ENCODE measurements at places on chromosomes 2 and 18. TPM values are rescaled to one million over a fixed set of nuclear protein-coding genes. Genes with fewer than 3 reads are reported as not detected.
A peak's percentile ranks its signal among the peaks of the same experiment; 100 is the strongest.

DNA sequence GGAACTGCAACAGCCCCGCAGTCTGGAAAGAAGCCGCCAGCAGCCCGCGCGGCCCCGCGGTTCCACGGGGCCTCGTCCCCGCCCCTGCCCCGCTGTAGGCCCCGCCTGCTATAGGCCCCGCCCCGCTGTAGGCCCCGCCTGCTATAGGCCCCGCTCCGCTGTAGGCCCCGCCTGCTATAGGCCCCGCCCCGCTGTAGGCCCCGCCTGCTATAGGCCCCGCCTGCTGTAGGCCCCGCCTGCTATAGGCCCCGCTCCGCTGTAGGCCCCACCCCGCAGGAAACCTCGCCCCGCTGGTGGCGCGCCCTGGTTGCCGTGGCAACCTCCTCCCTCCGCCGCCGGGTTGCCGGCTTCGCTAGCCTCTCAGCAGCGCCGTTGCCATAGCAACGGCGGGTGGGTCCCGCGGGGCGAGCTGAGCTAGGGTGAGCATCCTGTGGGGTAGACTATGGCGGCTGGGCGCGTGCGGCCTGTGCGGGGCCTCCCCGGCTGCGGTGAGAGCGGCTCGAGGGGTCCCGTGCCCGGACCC is 12.2 kb upstream of the KIF1A start:
- DNase-seq: peak; percentile 36

The HOXD3 gene
- total RNA-seq: 9.7 TPM

DNA sequence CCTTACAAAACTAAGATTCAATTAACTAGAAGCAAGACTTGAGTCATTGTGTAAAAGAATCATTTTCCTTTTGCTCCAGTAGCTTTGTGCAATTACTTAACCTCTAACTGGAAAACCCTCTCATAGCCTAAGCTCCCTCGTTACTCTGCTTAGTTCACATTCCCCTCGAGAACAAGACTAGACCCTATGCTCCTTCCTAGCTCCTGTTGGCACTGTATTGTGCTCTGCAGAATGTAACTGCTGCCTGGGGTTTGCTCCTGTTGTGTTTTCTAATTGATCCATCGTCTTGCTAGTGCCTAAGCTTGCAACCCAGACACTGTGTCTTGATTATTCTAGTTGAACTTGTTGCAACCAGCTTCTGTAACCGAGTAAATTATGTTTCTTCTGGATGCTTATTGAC is 347.0 kb downstream of the ZNF804A start:
- no peak for DNase-seq

DNA sequence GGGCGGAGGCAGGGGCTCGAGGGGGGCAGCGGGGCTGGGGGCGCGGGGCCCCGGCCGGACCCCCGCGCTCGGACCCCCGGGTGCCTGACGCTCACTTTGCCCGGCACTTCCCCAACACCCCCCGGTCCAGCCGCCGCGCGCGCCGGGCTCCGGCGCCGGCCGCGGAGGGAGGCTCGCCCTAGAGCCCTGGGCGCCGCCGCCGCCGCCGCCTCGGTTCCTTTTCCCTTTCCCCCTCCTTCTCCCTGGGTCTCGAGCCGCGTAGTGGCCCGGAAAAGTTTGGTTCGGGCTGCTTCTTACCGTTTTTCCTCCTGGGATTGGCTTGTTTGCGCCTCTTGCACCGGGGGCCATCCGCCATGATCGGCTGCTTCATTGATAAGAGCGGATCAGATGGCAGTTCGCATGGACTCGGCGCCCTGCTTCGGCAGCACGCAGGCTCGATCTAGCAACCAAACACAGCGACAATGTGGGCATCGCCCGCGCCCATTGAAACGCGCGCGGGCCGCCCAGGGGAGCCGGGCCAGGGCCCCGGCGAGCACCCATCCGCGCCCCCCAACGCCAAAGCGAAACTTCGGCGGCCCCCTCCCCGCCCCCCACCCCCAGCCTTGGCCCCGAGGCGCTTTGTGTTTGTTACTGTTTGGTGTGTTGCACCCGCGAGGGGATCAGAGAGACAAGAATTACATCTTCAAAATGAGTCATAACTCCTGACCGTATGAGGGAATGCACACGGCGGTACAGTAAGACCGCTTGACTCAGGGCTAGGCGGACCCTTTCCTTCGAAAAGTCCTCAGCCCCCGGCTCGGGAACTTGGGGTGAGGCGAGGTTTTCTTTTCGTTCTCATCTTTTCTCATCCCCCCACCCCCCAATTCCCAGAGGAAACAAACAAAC is 2.7 kb downstream of the ZEB2 start:
- peak; percentile 84 for DNase-seq

The ANKRD36 gene
- 73.3 TPM for total RNA-seq

The CDH2 gene
- 5.4 TPM for total RNA-seq

The LCT gene
- under 0.01 TPM for total RNA-seq

- no peak for DNase-seq
Measured at GRCh38 chr2:55106148-55106547, 55.9 kb upstream of the RTN4 start.

The KCNIP3 gene
- 2.4 TPM for total RNA-seq

DNA sequence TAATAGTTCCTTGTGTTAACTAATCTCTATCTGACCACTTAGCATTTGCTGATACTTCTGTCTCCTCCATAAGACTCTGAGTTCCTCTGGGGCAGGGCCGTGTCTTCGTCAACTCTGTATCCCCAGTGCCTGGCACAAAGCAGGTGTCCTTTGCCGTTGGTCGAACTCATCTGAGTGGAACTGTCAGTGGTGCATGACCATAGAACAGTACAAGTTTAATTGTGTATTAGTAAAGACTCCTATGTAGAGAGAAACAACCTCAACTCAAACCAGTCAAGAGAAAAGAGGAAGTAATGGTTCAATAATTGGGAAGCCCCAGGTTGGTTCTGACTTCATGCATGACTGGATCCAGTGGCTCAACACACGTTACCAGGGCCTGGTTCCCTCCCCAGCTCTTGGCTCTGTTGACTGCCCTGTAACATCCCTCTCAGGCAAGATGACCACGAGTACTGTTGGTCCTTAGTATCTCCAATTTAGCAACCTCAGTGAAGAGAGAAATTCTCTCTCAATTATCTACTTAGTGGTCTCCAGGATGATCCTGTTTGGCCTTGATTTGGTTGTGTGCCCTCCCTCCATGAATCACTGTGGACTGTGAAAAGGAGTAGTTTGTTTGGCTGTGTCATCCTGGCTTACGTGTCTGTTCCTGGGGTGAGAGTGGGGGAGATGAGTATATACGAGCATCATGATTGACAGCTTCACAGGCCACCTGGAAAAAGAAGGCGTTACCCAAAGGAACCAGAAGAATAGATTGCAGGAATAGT is 58.5 kb upstream of the MSH6 start:
- DNase-seq: no peak

The TTLL4 gene
- total RNA-seq: 20.6 TPM

The CD8B2 gene
- total RNA-seq: 0.10 TPM

DNA sequence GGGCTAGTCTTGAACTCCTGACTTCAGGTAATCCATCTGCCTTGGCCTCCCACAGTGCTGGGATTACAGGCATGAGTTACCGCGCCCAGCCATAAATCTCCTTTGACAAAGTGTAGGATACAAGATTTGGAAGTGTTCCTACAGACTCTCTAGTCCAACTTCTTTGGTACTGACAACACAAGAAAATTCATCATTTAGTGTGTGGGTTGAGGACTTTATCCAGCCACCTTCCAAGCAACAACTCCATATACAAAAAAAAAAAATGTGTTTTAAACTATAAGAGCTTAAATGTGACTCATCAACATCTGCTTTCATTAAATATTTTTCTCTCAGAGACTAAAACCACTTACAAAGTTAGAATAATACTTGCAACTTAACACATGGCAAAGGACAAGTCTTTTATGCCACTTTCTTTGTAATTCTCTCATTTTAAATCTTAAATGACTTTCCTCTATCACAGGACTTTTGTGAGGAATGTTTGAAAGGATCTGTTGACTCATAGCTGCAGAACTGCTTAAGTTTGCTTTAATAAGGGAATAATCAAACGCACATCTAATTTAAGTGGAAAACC is 46.2 kb upstream of the ITGAV start:
- peak; percentile 22 for DNase-seq

GRCh38 chr2:238857959-238858358 is 10.1 kb downstream of the TWIST2 start:
- no peak for DNase-seq

The EFEMP1 gene
- total RNA-seq: 68.7 TPM

- DNase-seq: no peak
Measured at GRCh38 chr2:59957504-59957903, 596.0 kb downstream of the BCL11A start.

The PRR30 gene
- total RNA-seq: not detected

The MC4R gene
- not detected for total RNA-seq

- DNase-seq: no peak
Measured at GRCh38 chr2:159856760-159857159, 58.8 kb upstream of the CD302 start.

DNA sequence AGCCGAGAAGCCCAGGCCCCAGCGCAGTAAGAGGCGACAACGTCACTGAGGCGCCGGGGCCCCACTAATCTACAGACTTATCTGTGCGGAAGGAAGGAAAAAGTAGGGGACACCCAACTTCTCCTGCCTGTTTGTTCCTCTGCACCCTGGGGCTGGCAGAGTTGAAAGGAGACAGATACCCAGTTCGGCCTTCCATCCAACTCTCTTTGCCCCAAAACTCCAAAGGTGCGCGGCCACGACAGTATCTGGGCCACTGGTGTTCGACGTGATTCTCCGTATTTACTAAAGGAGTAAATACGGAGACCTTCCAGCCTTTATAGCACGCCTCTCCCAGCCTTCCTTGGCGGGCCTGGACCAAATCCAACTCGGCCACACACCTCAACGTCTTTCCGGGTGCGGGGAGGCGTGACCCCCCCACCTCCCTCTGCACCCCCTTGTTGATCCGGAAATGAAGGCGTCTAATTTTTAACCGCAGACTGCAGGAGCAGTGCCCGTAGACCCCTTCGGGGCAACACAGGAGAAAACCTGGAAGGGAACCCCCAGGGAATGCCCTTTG is 1.6 kb downstream of the SMAD7 start:
- DNase-seq: no peak

DNA sequence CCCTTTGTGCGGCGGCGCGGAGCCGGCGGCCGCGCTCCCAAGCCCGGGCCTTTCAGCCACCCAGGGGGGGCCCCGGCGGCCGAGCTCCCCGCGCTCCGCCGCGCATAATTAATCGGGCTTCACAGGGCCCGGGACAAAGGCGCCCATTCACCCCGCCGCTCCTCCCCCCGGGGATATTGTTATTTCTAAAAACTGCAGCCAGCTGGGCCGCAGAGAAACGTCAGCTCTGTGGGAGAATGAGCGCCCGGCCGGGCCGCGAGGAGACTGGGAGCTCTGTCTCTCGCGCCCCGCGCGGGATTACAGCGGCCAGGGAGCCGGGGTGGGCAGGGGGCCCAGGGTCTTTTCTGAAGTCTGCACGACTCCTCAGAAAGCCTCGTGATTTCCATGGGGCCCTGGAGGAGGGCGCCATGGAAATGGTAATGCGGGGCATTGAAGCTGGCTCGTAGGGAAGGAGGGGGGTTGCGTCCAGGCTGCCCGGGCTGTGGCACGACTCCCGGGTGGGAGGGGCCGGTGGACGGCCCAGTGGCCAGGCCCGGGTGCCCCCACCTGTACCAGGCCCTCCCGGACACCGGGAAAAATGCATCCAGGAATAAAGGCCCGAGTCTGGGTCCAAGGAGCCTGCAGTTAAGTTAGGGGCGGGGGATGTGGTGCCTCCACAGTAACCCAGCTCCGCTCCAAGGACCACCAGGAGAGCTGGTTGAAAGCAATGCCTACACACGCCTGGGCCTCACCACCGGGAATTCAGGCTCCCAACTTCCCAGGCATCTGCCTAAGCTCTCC is 125.3 kb downstream of the ZFP36L2 start:
- DNase-seq: no peak

- DNase-seq: no peak
Measured at GRCh38 chr2:122003196-122003940, 247.9 kb downstream of the TSN start.

DNA sequence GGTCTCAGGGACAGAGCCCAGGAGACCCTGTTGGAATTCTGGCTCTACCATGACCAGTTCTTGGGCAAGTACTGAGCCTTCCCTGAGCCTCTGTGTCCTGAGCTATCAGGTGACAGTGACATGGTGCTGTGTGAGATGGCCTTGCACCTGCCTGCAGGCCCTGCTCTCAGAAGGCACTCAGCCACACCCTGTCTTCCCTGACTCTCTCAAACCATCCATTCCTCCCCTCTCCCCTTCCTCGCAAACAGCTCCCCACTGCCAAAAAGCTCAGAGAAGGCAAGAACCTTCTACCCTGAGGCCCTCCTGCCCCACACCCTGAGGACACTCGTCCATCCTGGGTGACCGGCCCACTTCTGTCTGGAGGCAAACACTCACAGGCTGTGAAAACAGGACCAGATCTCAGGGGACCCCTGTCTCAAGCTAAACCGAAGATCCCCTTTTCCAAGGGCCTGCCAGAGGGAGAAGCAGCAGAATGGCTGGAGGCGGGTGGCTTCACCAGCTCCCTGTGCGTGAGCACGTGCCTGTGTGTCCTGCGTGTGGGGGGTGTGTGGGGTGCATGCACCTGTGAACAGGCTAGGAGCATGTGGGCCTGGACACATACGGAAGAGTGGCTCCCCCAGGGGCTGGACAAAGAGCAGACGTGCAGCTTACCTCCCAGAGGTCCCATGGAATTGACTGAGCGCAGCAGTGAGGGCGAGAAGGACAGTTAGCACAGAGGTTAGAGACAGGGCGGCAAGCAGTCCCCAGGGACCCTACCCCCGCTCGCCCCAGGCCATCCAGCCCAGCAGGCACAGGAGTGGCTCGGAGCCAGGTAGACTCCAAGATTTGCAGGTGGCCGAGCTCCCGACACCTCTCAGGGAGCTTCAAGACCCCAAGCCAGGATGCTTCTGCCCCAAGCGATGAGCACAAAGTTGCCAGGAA is 53.9 kb downstream of the BIN1 start:
- DNase-seq: no peak

The LOXHD1 gene
- total RNA-seq: 2.8 TPM

The RGPD3 gene
- total RNA-seq: 0.30 TPM

DNA sequence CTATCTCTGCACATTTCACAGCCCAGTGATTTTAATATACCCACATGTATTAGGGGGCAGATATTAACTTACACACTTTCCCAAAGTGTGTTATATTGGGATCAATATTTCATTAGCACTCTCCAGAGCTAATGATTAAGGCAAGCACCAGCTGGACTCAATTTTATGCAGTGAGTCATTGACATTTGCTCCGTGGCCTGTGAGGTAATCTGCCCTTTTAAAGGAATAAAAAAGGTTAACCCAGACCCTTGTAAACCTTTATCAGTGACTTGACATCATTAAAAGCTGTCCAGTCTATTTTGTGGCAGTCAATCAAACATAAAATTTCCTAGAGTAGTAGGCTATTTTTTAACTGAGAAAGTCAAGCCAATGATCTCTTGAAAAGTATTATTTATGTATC is 1870.4 kb upstream of the CELF4 start:
- DNase-seq: no peak

The CGREF1 gene
- 6.7 TPM for total RNA-seq

DNA sequence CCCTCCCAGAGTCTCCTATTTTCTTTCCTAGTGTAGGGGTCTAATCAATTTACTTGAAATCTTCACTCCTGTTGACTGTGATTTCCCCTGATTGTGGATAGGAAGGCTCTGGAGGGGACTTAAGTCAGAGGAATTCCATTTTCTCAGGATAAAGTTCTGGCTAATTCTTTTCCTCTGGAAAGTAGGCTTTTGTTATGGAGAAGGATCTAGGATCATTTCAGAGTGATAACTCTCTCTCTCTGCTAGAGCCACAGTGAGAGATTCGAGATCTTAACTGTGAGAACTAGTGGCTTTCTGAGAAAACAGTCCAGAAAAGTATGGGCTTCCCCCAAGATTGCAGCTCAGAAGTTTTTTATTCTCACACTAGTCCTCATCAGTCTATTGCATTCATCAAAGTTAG is 163.9 kb upstream of the TFPI start:
- no peak for DNase-seq

The DOK6 gene
- total RNA-seq: 7.0 TPM

- DNase-seq: no peak
Measured at GRCh38 chr2:35185861-35186412, 1169.6 kb upstream of the CRIM1 start.

Data from skin of body (tissue), 3 donors.